ENCODE measurements at places on chromosomes 6 and 20.

- DNase-seq = peak; percentile 82
These were observed 5.3 kb downstream of the OARD1 start for GRCh38 chr6:41066867-41067304.

DNA sequence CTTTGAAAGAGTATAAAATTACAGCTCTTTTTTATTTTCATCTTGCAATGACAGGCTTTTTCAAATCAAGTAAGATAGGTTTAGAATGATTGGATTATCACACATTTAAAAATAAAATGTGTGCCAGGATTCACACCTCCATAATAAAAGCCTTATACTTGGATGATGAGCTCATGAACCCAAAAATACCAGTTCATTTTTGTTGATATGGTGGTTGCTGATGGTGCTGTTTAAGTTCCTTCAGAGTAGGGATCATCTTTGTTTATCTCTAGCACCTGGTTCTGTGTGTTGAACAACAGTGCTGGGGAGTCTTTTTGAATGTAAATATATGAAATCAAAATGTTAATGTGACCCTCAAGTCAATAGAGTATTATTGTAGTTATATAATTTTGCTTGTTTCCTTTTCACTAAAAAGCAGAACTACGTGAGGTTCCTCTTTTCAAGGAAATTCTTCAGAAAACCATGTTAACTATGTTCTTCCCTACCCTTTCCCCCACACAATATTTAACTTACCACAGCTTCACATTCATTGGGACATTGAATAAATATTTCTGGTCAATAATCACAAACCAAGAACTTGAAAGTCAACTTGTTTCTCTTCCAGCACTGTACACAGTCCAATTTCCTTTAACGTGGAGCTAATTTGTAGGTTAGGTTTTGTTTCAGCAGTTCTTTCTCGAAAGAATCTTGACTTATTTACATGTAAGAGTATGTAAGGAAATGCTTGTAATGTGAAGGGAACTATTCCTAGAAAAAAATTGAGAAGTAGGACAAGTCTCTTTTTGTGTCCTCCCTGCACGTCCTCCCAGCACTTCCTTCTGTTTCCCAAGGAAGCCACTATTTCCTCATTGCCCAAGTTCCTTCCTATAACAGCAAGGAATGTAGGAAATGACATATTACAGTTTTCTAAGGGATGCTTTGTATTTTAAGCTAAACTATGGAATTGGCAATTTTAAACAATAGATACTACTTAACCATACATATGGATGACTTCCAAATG, 945.9 kb upstream of the CITED2 start:
- no peak for DNase-seq

DNA sequence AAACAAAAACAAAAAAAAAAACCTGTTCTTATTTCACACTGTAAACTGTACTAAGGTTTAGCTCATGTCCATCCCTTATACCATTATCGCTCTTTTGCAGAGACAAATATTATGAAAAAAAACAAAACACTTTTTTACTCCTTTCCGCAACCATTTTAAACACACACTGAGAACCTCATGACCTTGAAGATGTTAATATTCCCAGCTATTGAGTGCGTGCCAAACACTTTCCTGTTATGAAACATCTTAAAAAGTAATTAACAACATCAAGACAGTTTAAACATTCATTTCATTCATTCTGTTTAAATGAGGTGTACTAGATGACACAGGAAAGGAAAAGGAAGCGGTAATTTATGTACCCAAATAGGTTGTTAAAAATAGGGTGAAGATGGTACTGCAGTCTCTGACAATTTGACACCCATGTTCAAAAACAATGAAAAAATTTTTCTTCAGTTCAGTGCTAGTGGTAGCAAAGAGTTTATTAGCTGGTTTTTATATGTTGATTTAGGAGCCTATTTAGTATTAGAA, 3.9 kb upstream of the ARHGAP18 start:
- DNase-seq = no peak

- DNase-seq = peak; percentile 95
These were observed 88.8 kb upstream of the NFATC2 start for GRCh38 chr20:51631011-51631950.

GRCh38 chr20:57544838-57545564, 15.9 kb upstream of the PCK1 start:
- DNase-seq = no peak

DNA sequence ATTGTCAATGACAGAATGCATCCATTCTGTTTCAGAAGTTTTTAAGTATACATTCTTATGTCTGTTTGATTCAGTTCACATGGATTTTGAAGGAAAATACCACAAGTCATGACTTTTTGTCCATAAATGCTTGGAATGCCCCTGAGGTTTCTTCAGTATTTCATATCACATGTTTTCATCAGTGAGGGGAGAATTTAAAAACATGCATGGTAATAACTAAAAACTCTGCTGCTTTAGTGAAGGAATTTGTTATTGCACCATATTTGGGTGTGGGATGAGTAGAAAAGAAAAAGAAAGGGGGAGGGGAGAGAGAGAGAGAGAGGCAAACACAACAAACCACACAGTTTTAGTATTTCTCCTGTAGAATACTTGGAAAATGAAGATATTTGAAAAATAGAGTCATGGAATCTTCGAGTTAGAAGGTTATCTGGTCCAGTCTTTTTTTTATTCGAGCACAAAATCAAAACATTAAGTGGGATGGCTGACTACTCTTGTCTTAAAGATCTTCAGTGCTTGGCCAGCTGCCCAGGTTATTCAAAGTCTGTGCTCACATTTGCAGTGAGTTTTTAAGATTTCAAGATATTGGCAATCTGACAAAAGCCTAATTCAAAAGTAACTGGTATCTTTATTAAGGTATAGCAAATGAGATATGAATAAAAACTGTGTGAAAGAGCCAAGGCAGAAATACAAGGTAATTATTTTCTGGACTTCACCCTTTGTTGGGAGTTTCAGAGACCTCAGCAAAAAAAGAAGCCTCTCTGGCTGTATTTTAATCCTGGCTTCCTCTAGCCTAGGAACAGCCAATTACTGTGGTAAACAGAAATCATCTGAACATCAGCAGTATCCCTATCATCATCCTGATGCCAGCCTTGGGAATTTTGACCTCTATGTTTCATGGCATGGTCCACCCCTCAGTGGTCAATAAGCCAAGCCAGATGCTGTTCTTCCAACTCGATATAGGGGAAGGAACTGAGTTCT, 687.9 kb upstream of the CITED2 start:
- DNase-seq = peak; percentile 99

DNA sequence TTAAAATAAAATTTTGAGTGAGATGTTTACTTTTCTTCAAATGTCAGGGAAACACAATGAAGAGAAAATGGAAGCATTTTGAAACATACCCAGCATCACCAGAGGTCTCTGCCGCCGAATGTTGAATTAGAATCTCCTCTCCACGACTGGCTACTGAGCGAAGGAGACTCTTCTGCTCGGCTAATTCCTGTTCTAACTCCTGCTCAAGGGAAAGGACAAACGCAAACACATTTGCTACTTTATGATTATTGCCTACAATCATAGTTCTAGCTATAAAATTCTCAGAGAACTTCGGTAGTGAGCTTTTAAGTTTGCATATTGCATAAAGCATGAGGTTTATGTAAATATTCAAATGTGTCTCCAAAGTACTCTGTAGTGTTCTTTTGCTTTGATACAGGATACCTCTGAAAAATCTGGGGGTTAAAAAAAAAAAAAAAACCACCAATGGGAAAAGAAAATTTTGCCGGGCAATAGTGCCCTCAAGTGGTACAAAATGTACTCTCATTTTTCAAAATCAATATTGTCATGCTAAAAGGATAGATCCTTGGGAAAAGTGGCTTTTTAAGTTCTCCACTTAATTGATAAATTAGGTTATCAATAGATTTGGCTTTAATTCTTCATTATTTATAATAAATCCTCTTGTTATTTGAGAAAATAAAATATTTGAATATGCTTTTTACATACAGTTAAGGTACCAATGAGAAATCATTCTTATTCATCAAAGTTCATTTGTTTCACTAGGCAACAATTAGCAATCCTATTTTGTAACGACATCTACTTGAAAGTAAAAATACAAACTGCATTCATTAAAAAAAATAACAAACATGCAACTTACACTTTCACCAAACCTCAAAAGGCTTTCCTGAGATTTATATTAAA, 369.0 kb downstream of the SYNE1 start:
- DNase-seq = peak; percentile 14

DNA sequence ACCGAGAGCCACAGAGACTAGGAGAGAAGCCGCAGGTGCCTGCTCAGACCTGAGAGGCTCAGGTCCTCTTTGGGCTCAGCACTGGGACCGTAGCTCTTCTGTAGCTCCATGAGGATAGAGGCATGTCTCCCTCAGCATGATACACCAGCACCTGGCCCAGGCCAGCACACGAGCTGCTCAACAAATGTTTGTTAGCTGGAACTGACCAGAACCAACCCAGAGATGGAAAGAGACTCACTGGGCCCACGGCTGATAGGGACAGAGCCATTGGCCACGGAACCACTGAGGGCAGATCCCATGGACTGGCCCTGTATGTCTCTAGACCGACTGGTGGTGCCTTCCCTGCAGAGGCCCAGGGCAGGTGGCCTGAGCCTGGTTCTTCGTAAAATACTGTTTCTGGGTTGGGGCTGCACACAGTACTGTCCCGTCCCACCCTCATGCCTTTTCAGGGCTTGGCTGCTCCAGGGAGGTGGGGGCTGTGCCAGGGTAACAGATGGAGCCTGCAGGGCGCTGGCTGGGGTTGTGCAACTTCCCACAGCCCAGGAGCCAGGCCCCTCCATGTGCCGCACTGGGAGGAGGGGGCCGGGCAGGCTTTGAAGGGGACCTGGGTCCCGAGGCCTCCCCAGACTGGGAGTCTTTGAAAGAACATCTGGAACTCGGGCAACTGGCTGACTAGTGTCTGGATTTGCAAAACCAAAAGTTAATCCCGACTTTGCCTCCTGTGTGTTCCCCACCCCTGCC, 5.2 kb downstream of the C20orf204 start:
- DNase-seq = no peak

DNA sequence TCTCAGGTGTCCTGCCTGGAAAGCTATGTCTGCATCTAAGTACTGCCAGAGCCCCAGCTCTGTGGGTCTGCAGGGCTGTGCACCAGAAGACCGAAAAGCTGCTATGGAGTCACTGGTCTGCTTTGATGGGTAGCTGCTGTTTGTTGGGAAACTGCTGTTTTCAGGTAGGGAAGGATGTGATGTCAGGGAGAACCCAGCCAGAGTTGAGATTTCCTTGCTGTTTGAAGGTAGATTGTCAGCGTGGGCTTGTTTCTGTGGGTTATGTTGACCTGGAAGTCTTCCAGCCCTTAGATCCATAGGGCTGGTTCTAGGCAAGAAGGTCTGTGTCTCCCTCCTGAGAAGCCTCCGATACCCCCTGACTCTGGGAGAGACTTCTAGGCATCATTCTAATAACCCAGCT, 12.2 kb upstream of the SHLD1 start:
- DNase-seq = no peak

GRCh38 chr6:710601-711571, 17.9 kb upstream of the EXOC2 start:
- peak; percentile 58 for DNase-seq

GRCh38 chr6:100796049-100796823, 84.9 kb downstream of the ASCC3 start:
- no peak for DNase-seq

DNA sequence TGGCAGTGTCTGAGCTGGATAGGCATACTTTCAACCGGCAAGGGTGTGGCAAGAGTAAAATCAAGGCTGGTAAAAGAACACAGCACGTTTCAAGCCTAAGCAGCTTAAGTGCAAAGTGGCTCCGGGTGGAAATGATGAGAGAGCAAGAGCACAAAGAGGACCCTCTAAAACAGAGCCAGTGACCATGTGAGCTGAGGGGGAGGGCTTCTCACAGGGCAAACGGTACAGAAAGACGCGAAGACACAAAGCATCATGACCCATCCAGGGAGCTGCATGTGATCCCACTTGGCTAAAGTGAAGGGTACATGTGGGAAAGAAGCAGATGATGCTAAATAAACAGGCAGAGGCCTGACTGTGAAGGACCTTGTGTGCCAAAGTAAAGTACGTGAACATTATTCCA, 25.7 kb downstream of the FKBP5 start:
- no peak for DNase-seq

DNA sequence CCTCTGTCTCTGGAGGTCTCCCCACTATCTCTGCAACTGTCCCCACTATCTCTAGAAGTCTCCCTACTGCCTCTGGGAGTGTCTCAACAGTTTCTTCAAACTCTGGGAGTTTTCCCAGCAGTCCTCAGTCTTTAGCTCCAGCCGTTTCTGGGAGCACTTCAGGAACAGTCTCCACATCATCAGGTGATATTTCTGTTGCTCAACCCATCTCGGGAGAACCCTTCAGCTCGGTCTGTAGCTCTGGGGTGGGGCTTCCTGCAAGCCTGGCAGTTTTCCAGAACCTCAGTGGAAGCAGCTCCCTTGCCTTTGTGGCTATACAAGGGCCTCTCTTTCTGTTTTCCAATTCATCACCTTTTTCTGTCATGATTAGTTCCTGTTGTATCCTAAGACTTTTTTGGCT, 3.0 kb upstream of the SFTA2 start:
- peak; percentile 12 for DNase-seq

GRCh38 chr20:5864873-5865587, 85.3 kb downstream of the TRMT6 start:
- DNase-seq = no peak

- DNase-seq = peak; percentile 40
These were observed 69.5 kb downstream of the MRAP2 start for GRCh38 chr6:84103029-84103428.

All from fibroblast of upper back skin (primary cell).